T-helper 9 cell (primary cell): ENCODE measurements at places on chromosomes 16 and 17.

- no peak for DNase-seq
Measured at GRCh38 chr16:10922328-10923145, 19.7 kb downstream of the DEXI start.

GRCh38 chr17:2708585-2709182, 2.9 kb downstream of the CLUH start:
- DNase-seq, result no peak

DNA sequence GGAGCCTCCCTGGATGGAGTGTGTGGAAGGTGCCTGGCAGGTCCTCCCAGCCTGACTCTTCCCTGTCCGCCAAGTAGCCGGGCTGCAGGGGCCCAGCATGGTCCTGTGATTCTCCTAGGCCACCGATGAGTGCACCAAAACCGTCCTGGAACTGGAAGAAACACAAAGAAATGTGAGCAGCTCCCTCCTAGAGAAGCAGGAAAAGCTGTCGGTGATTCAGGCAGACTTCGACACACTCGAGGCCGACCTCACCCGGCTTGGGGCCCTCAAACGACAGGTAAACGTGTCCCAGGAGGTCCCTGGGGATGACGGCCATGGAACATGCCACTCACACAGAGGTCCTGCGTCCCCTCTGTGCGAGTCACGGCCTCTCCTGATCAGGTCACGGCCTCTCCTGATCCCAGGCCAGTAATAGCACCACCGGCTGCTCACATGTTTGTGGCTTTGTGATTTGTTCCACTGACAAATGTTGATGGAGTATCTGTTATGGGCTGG, 4.2 kb upstream of the GAA start:
- DNase-seq, result no peak

- no peak for DNase-seq
Measured at GRCh38 chr16:2806286-2806685, 8.0 kb downstream of the PRSS41 start.

- DNase-seq, result no peak
Measured at GRCh38 chr16:6777624-6778023, 555.0 kb upstream of the RBFOX1 start.
